Stimulated activated CD4-positive, alpha-beta T cell treated with anti-CD3 and anti-CD28 coated beads, TNF-alpha, amount 100 ng/mL, for 1 hour (primary cell): ENCODE measurements at places on chromosomes 12 and 14.

GRCh38 chr14:93025055-93025454 is 90.7 kb downstream of the ITPK1 start:
- no peak for DNase-seq

DNA sequence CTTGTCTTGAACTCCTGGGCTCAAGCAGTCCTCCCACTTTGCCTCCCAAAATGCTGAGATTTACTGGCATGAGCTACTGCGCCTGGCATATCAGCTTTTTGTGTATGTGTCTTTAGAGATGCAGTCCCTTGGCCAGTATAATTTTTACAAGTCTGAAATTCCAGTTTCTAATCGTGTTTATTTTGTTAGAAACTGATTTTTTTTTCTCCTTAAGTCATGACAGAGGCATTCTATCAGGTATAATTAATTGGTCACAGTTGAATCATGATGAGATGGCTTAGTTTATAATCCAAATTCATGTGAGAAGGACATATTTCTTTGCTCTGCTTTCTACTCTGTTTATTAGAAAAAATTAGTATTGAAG is 98.9 kb downstream of the PCNX1 start:
- no peak for DNase-seq

DNA sequence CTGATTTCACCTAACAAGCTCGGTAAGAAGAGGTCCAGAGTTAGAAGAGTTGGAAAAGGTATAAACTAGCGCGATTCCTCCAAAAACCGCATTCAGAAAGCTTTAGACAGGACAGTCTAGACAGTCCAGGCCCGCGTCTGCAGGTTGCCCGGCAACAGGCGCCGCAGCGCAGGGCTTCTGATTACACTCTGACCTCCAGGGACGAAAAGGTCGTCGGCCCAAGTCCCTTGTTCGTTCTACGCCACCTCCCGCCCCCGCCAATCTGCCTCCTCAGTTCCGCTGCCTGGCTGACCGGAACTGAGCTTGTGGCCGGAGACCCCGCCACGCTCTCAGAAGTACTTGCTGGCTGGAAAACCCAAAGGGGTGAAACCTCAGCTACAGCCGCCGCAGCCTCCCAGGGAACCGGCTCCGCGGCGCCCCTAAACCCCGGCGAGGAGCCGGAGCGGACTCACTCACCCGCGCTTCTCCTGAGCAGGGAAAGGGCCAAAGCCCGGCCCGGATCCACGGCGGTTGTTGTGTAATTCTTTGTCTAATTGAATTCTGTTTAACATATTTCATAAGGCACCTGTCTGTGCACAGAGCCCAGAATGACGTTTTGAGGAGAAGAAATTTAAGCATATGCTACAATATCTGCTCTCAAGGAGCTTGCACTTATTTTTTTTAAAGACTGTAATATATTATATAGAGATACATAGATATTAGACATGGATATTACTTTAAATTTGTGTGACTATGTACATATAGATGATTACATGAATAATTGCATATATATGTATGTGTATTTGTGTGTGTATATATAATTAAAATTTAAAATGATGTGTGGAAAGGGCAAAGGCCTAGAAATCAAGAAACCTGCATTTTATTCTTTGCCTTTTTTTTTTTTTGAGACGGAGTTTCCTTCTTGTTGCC is at the start of gene CAPS2:
CAPS2 (minus strand) TSS at position 407 of the 909 bp plus-strand sequence. CDS start 3,826 bp downstream, outside the sequence.
- no peak for DNase-seq

DNA sequence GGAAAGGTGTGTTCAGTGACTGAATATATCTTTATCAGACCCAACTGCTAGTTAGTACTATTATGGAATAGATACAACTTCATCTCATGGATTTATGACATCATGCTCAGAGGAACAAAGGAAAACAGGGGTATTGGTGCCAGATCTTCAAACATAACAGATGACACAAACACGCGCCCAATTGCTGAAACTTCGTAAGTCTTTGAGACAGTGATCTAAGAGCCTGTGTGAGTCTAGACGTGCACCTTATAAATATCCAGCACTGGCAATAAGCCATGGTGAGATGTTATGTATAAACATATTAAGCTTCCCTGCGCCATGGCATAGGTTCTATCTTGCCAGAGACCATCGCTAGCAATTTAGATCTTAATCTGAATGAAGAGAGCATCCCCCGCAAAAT is 42.2 kb upstream of the NR2C1 start:
- DNase-seq = no peak

DNA sequence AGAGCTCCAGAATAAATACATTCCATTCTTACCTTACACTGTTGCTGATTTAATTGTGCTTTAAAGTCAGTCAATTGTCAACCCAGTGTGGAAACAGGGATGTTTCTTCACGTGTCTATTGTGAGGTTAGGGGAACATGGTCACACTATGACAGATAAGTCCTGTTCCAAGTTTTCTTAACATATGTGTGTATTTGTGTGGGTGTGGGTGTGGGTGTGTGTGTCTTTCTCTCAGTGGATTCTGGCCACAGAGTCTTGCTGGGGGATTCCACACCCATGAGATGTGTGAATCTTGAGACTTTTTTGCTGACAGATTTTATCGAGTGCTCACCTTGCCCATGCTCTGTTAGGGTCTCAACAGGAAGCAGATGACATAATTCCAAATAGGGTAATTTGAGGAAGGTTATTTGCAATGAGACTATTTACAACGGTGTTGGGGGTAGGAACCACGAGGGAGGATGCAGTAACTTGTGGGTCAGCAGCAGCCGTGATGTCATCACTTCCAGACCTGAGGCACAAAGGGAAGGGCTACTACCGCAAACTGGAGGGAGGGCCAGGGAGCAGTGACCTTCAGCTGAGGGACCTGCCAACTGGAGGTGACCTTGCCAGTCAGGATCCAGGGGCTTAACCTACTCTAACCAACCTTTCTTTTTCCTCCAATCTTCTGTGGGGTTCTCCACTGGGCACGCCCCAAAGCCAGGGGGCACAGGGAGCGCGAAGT is 1.9 kb upstream of the VRK1 start:
- DNase-seq = no peak

DNA sequence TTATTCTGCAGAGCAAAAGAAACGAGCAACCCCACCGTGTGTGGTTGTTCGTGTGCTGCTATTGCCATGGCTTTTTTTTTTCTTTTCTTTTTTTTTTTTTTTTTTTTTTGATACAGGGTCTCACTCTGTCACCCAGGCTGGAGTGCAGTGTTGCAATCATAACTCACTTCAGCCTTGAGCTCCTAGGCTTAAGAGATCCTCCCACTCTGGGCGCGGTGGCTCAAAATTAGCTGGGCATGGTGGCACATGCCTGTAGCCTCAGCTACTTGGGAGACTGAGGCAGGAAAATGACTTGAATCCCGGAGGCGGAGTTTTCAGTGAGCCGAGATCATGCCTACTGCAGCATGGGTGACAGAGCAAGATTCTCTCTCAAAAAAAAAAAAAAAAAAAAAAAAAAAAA is 144.2 kb downstream of the ESR2 start:
- DNase-seq = no peak

- DNase-seq = no peak
These were observed 42.1 kb downstream of the TSPAN9 start for GRCh38 chr12:3119192-3119755.

DNA sequence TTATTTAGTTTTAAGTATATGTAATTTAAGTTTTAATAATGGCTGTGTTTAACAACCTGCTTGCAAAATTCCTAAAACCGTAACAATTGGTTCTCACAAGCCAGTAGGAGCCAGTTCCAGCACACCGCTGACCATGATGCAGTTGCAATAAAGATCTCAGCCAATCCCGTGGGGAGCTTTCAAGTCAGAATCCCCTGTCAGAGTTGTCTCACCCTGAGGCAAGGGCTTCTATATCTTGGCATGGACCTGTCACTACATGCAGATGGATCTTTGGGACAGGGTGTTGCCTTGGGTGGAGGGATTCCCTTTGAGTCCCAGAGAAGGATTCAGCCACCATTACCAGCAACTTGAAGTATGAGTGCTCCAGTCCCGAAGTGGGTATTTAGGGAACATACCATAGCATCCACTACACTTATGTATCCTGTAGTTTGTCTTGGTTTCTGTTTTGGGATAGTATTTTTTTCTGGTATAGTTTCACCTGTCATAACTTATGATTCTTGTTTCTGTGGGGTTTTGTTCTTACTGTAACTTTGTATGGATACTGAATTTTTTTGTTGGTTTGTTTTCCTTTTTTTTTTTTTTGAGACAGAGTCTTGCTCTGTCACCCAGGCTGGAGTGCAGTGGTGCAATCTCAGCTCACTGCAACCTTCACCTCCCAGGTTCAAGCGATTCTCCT is 30.1 kb upstream of the LIMA1 start:
- no peak for DNase-seq
